Naive thymus-derived CD8-positive, alpha-beta T cell (primary cell): ENCODE measurements at places on chromosomes 4 and X. TPM values are rescaled to one million over a fixed set of nuclear protein-coding genes. Genes with fewer than 3 reads are reported as not detected.

GRCh38 chr4:174794543-174795094 lies 34.4 kb downstream of the GLRA3 start:
- H3K27ac ChIP-seq = no peak overlapping the region
- no peaks in the 10 kb centered on the region for H3K27me3 ChIP-seq
- H3K4me3 ChIP-seq = no peak overlapping the region
- no peak for DNase-seq

Gene GRIA3
- not detected for polyA plus RNA-seq

- no peaks in the 10 kb centered on the region for H3K4me1 ChIP-seq
- H3K27me3 ChIP-seq = no peaks in the 10 kb centered on the region
- H3K4me3 ChIP-seq = no peak overlapping the region
- H3K36me3 ChIP-seq = no peaks in the 10 kb centered on the region
- H3K27ac ChIP-seq = no peak overlapping the region
Measured at GRCh38 chr4:13970349-13970748, 342.8 kb upstream of the BOD1L1 start.

DNA sequence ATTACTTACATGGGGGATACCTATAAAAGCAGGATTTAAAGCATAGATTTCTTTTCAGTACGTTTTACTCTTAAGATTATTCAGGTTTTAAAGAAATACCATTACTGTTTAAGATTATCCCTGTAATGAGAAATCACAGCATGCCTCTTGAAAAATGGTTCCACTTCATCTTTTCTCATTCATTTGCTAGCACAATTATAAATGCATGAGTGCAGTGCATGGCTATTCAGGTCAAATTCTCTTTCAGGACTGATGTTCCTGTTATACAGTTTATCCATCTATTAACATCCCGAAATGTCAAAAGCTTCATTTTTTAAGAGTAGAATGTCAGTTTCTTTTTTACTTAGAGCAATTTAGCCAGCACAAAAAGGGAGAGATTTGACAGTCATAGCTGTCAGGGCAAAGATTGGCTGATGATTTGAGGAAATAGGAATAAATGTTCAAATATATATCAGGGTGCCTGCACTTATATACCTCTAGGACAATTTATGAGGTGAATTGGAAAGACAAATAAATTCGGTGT lies 135.2 kb downstream of the ADGRL3 start:
- no peaks in the 10 kb centered on the region for H3K27me3 ChIP-seq
- no peaks in the 10 kb centered on the region for H3K36me3 ChIP-seq
- H3K4me3 ChIP-seq = no peak overlapping the region
- no peaks in the 10 kb centered on the region for H3K4me1 ChIP-seq
- no peak overlapping the region for H3K27ac ChIP-seq
- DNase-seq = no peak

Gene CNKSR2
- polyA plus RNA-seq = 6.0 TPM

DNA sequence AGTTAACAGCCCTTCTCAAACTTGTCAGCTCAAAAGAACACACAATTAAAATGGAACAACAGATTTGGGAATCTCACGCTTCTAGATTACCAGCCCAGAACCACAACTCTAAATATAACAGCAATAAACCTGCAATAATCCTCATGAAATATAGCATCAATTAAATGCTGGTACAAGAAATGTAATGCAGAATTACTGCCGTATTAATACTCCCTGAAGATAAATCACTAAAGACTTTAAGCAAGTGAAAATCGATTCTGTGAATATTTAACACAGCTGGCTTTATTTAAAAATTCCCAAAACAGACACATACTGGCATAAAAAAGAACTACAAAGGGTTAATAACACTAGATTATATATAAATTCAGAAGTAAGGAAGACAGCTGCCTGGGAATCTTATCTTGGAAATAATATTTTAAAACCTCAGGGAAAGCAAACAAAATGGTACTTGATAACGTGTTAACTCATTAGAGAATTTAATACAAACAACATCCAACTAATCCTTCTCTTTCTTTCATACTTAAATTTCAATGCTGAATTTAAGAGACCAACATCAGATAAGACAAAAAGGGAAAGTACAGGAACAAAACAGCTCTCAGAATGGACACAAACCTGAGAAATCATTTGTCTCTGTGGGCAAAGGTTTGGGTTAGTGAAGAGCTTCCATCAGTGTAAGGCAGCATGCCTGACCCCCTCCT lies 34.7 kb downstream of the APBB2 start:
- no peak overlapping the region for H3K27ac ChIP-seq
- no peak for DNase-seq
- no peaks in the 10 kb centered on the region for H3K4me1 ChIP-seq
- peaks cover 11% of the 10 kb centered on the region for H3K27me3 ChIP-seq

DNA sequence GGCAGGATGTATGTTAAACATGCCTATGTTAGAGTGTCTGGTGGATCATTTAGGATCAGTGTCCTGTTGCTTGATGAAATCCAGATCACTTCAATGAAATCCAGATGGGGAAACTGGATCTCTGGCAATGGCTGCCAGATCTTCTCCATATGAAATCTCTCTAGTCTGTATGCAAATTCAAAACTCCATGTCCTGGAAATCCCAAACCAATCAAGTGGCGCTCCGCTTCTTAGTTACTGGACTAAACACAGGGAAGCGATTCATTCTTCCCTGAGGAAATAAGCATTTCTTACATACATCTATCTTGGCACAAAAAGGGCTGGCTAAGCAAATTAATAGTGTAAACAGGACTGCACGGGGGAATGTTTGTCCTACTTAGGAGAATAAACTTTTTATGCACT lies 94.9 kb downstream of the HDAC8 start:
- H3K27me3 ChIP-seq = no peaks in the 10 kb centered on the region
- H3K36me3 ChIP-seq = peaks cover 3% of the 10 kb centered on the region
- H3K4me1 ChIP-seq = no peaks in the 10 kb centered on the region
- H3K4me3 ChIP-seq = no peak overlapping the region
- H3K27ac ChIP-seq = no peak overlapping the region
- no peak for DNase-seq

Gene IL2
- not detected for polyA plus RNA-seq

DNA sequence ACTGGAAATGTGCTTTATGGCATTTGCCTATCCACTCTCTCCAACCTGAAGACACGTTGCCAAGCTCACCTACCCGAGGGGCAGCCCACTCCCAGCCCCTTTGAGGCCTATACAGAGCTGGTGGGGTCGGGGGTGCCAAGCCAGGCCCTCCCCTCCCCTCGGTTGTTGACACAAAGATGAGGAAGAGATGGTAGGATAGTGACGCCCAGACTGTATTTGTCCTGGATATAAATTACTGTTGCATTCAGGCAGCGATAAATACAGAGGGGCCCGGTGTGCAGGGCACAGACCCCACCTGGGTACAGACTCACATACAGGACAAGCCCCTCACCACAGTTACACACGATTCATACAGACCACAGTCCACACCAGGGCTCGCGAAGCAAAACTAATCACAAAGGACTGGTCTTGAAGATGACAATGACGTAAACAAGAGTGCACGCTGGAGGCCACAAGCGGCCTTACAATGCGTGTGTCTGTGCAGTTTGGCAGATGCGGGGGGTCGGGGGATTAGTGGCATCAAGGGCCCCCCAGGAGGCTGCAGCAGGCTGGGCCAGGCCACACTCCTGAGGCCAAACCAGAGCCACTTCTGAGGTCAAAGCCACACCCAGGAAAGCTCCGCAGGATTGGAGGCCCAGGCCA lies 14.6 kb downstream of the DGKQ start:
- no peak overlapping the region for H3K4me3 ChIP-seq
- no peaks in the 10 kb centered on the region for H3K4me1 ChIP-seq
- no peak overlapping the region for H3K27ac ChIP-seq
- peaks cover 19% of the 10 kb centered on the region for H3K36me3 ChIP-seq

GRCh38 chrX:41732260-41732659 lies 8.3 kb downstream of the GPR82 start:
- no peak for DNase-seq
- no peaks in the 10 kb centered on the region for H3K36me3 ChIP-seq
- H3K4me1 ChIP-seq = peaks cover 35% of the 10 kb centered on the region
- H3K4me3 ChIP-seq = no peak overlapping the region
- H3K27ac ChIP-seq = peak overlapping the region; percentile 44
- H3K27me3 ChIP-seq = no peaks in the 10 kb centered on the region

DNA sequence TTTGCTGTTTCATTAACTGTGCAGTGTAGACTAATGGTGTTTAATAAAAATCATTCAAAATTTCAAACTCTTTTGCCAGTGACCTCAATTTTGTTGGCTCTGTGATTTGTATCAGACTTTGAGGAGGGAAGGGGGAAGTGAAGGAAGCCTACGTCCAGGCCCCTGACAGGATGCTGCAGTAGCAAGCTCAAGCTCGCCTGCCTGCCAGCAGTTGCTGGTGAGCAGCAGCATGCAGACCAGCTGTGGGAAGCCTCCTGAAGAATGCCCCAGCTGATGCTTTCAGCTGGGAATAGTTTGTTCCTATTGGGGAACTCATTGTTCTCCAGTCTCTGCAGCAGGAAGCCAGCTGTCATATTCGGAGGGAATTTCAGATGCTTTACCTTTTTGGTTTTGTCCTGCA lies 495.2 kb downstream of the AFF2 start:
- H3K27me3 ChIP-seq = no peaks in the 10 kb centered on the region
- no peak overlapping the region for H3K27ac ChIP-seq
- no peaks in the 10 kb centered on the region for H3K36me3 ChIP-seq
- no peaks in the 10 kb centered on the region for H3K4me1 ChIP-seq

DNA sequence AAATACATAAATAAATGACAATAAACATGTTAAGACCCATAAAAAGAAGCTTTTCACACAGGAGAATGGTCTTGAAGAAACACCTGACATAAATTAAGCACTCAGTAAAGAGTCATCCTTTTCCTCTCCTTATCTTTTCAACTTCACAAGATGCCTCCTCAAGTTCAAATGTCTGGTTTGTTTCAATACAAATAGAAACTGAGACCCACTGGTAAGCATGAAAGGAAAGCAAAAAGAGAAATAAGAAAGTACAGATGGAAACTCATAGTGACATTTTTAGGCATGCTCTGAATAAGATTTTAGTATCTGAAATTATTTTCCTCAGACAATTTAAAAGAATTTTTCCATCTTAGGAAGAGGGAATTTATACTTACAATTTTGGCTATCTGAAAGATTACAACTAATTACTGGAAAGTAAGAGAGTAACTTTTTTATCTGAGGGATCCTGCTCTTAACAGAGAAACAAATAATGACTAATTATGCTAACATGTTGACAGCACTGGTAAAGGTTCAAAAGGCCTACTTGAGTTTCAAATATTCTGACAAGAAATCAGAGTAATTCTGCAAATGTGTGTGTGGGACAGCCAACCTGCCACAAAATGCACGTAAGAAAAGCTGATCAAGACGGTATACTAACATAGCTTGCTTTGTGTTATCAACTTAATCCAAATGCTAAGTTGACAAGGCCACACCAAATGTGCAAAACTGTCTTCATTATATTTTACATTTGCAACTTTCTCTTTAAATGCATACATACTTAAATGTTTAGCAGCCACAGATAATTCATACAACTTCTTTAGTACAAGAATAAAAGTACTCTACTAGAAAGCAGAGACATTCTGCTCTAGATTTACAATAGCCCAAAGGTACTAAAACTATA lies 113.0 kb downstream of the IQCM start:
- H3K27me3 ChIP-seq = no peaks in the 10 kb centered on the region
- no peaks in the 10 kb centered on the region for H3K36me3 ChIP-seq
- no peak overlapping the region for H3K27ac ChIP-seq
- H3K4me1 ChIP-seq = no peaks in the 10 kb centered on the region
- H3K4me3 ChIP-seq = no peak overlapping the region

DNA sequence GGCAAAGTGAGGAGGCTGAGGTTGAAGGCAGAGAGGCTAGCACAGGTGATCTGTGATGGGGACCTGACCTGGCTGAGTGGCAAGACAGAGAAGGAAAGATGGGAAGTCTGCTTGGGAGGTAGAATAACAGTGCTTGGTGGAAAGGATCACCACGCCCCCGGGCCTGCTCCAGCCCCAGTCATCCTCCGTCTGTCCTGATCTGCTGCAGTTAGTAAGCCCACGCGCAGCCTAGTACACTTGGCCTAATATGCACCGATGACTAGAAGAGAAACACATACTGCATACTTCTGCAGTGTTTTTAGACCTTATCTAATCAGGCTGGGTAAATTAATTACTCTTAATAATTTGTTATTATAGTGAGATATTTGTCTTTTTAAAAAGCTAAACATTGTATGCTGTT lies 103.7 kb upstream of the KLF3 start:
- no peaks in the 10 kb centered on the region for H3K27me3 ChIP-seq
- DNase-seq = no peak
- H3K4me3 ChIP-seq = no peak overlapping the region
- H3K4me1 ChIP-seq = peaks cover 16% of the 10 kb centered on the region
- H3K36me3 ChIP-seq = no peaks in the 10 kb centered on the region

- H3K27ac ChIP-seq = no peak overlapping the region
- no peaks in the 10 kb centered on the region for H3K36me3 ChIP-seq
- peaks cover 27% of the 10 kb centered on the region for H3K4me1 ChIP-seq
- H3K4me3 ChIP-seq = no peak overlapping the region
Measured at GRCh38 chr4:143338313-143338712, 1.6 kb downstream of the GAB1 start.

Gene TLR6
- 0.29 TPM for polyA plus RNA-seq

DNA sequence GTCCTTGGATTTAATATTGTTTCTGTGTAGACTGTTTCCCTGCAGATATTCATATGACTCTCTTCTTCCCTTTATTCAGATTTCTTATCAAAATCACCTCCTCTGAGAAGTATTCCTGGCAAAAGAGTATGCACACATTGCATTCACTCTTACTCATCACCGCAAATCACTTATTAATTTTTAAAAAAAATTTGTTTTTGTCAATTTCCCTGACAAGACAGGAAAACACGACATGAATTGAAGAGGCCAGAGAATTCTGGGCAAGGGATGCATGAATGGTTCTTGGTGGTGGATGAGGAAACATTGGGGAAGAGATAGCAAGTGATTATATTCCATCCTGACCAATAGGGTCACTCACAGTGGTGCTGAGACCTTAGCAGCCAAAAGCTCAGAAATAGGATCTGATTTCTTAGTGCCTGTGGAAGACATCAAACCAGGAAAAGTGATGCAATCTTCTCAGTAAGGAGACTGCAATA lies 522.5 kb upstream of the AGA start:
- H3K27me3 ChIP-seq = no peaks in the 10 kb centered on the region
- no peak overlapping the region for H3K4me3 ChIP-seq
- no peaks in the 10 kb centered on the region for H3K36me3 ChIP-seq
- no peak overlapping the region for H3K27ac ChIP-seq
- H3K4me1 ChIP-seq = no peaks in the 10 kb centered on the region

DNA sequence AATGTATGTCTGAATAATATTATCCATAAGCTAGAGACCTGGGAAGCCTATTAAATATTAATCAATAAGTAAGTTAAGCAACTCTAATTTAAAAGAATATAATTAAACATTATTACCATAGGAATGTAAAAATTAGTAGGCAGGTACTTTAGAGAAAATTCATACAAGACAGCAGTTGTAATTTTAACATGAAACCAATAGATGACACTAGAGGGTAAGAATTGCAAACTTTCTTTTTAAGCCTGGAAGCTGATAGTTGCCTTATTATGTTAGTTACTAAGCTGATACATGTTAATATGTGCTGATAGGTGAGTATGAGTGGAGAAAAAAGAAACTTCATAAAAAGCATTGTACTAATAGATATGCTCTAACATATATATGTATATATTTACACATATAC lies 1157.4 kb downstream of the FAM133A start:
- H3K27me3 ChIP-seq = no peaks in the 10 kb centered on the region
- no peak overlapping the region for H3K4me3 ChIP-seq
- no peak overlapping the region for H3K27ac ChIP-seq
- no peak for DNase-seq
- H3K4me1 ChIP-seq = no peaks in the 10 kb centered on the region

- no peak overlapping the region for H3K27ac ChIP-seq
- H3K27me3 ChIP-seq = peaks cover 17% of the 10 kb centered on the region
- H3K4me1 ChIP-seq = peaks cover 1% of the 10 kb centered on the region
- no peak for DNase-seq
Measured at GRCh38 chr4:42225286-42225685, 72.8 kb upstream of the BEND4 start.
